ENCODE measurements at places on chromosomes 4 and X. TPM values are rescaled to one million over a fixed set of nuclear protein-coding genes. Genes with fewer than 3 reads are reported as not detected.

SPIN2A gene
- 2.4 TPM for total RNA-seq

RAB40A gene
- total RNA-seq, result 1.3 TPM

TRAM1L1 gene
- 1.3 TPM for total RNA-seq

UGT2B10 gene
- not detected for total RNA-seq

DNA sequence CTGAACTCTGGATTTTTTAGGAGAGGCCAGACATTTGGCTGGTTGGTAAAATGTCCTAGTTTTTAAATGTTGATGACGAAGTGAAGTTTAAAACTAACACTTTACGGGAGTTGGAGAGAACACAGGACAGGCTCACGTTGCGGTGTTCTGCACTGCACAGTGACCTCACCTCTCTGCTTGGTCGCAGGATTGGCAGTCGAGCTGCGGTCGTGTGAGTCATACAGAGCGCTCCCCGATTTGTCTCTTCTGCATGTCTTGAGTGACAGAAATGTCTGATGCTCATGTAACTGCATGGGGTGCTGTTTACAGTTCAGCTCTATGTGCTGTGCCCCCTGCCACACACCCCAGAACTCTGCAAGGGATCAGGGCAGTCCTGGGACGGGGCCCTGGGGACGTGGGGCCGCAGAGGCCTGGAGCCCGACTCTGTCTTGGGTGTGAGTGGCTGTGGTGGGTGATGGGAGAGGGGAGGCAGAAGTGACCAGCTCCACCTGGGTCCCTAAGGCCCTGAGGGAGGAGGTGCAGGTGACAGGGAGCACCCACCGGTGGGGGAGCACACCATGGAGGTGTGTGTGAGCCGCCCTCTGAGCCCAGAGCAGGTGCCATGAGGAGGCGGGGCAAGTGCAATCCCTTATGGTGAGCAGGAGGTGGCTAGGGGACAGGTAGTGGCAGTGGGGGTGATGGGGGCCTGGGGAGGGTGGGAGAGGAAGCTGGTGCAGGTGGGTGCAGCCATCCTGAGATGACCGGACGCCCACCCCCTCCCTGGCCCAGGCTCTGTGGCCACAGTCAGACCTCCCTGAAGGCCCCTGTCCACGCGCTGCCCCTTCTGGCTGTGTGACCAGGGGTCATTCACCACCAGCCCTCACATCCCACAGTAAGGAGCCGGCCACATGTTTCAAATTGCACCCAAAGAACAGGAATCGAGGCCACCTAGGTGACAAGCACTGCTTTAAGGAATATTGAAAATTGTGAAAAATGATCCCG is 77.9 kb upstream of the ADRA2C start:
- no peak overlapping the region for H3K4me3 ChIP-seq
- H3K27me3 ChIP-seq, result no peaks in the 10 kb centered on the region
- H3K4me1 ChIP-seq, result no peaks in the 10 kb centered on the region
- peak; percentile 31 for DNase-seq
- no peaks in the 10 kb centered on the region for H3K36me3 ChIP-seq

- H3K4me1 ChIP-seq, result no peaks in the 10 kb centered on the region
- no peak for DNase-seq
- no peaks in the 10 kb centered on the region for H3K27me3 ChIP-seq
- no peaks in the 10 kb centered on the region for H3K36me3 ChIP-seq
- no peak overlapping the region for H3K4me3 ChIP-seq
These were observed 118.2 kb downstream of the NAF1 start for GRCh38 chr4:163048447-163048846.

DNA sequence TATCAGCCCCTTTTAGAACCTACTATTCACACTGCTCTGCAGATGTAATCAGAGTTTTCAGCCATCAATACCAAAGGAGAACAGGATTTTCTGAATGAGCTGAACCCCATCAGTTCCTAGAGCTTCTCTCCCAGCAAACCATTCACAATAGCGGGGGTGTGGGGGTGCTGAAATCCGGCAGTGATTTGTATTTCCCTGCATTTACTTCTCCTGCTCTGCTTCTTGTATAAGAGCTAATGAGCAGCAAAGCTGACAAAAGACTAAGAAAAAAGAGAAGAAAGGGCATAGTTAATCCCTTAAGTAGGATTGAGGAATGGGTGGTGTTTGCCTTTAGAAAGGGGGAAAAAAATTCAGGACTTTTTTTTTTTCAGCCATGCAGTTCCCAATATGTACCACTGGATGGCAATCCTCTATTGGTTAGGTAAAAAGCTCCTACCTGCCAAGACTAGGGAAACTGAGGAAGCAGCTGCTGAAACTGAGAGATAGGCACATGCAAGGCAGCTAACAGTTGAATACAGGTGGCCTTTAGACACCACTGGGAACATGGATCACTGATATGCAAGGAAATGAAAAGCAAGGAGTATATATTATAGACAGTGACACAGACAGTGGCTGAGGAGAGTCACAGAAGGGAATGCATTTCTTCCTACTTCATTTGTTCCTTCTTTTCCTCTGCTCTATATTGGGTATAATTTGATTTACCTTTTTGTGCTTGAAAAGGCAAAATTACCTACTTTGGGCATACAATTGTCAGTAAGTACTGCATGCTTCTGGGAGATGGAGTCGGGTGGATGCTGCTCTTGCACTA is 217.9 kb downstream of the HS6ST2 start:
- no peaks in the 10 kb centered on the region for H3K4me1 ChIP-seq
- no peaks in the 10 kb centered on the region for H3K36me3 ChIP-seq
- H3K4me3 ChIP-seq, result no peak overlapping the region

DNA sequence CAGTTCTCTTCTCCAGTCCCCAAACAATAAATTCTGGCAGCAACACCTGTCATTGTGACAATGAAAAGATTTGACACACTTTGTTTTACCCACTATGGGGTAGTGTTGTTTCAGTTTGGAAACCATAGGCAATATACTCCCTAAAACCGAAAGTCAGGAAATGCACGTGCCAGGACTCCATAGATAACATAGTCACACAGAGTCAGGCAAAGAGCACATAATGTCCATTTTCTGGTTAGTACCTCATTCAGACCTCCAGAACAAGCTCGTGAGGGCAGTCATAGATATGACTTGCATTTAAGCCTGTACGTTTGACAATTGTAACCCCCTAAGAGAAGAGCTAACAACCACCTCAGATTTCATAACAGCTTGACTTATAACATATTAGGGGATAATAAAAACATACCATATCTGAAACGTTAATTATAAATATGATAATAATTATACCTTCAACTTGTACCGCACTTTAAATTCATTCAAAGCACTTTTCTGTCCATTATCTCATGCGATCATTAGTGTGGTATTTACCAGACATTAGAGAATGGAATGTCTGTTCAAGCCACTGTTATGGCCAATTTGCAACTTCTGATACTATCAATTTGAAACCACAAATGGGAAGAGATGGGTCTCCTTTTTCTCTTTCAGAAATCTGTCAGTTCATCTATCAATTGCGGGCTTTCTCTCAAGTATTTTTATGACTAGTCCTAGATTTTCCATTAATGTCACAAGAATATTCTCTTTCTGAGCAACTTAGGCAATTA is 147.4 kb downstream of the LDB2 start:
- DNase-seq, result no peak
- H3K36me3 ChIP-seq, result peaks cover 2% of the 10 kb centered on the region
- H3K4me3 ChIP-seq, result no peak overlapping the region

DNA sequence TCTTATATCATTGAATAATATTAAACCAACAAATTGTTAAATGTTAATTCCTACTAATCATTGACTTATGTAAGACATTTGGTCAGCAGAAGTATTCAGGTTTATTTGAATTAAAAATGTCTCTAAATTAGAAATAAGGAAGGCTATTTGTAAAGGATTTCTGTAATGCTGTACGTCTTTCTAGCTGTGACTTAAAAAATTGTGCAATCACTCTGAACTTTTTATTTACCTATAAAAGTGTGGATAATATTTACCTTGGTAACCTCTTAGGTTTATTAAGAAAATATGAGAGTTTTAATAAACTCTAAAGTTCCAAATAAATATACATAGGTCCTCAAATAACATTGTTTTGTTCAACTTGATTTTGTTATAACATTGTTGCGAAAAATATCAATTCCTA is 76.9 kb downstream of the SLC30A9 start:
- DNase-seq, result no peak
- H3K4me3 ChIP-seq, result no peak overlapping the region
- H3K27me3 ChIP-seq, result no peaks in the 10 kb centered on the region
- H3K36me3 ChIP-seq, result peaks cover 6% of the 10 kb centered on the region

GRCh38 chrX:134426281-134426680 is 33.7 kb upstream of the HPRT1 start:
- no peak overlapping the region for H3K27ac ChIP-seq
- H3K27me3 ChIP-seq, result no peaks in the 10 kb centered on the region
- no peak overlapping the region for H3K4me3 ChIP-seq
- H3K4me1 ChIP-seq, result no peaks in the 10 kb centered on the region
- no peaks in the 10 kb centered on the region for H3K36me3 ChIP-seq
- DNase-seq, result no peak

- H3K36me3 ChIP-seq, result no peaks in the 10 kb centered on the region
- peak; percentile 24 for DNase-seq
These were observed 6.9 kb downstream of the PDE6B start for GRCh38 chr4:632196-632790.

GRCh38 chr4:154928640-154929257 is 147.7 kb downstream of the RBM46 start:
- H3K27me3 ChIP-seq, result no peaks in the 10 kb centered on the region
- no peak overlapping the region for H3K27ac ChIP-seq
- H3K4me3 ChIP-seq, result no peak overlapping the region
- H3K36me3 ChIP-seq, result no peaks in the 10 kb centered on the region
- no peaks in the 10 kb centered on the region for H3K4me1 ChIP-seq
- no peak for DNase-seq

DNA sequence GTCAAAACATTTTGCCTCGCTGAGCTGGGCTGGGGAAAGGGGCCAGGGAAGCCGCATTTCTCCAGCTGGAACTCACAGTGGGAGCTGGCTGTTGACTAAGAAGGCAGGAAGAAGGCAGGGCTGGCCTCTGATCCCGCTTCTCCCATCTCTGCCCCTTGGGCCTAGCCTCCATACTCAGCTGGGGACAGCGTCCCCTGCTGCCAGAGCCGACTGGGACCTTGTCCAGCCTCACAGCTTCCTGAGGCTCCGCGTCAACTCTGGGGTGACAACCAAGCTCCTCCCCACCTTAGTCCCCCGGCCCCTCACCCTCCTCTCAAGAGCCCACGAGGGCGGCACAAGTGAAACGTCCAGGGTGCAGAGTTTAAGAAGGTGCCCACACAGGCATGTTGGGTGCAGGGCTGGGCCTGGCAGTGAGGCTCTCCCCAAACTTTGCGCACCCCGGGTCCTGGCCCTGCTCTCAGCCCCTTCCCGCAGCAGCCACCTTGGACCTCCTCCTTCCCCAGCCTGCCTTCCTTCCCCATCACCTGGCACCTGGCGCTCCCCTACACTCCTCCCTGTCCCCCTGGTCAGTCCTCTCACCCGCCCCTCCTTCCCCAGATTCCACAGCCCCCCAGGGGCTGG is 100.8 kb downstream of the PSAPL1 start:
- no peaks in the 10 kb centered on the region for H3K36me3 ChIP-seq
- H3K27ac ChIP-seq, result no peak overlapping the region
- no peaks in the 10 kb centered on the region for H3K4me1 ChIP-seq
- H3K4me3 ChIP-seq, result no peak overlapping the region
- no peak for DNase-seq

DNA sequence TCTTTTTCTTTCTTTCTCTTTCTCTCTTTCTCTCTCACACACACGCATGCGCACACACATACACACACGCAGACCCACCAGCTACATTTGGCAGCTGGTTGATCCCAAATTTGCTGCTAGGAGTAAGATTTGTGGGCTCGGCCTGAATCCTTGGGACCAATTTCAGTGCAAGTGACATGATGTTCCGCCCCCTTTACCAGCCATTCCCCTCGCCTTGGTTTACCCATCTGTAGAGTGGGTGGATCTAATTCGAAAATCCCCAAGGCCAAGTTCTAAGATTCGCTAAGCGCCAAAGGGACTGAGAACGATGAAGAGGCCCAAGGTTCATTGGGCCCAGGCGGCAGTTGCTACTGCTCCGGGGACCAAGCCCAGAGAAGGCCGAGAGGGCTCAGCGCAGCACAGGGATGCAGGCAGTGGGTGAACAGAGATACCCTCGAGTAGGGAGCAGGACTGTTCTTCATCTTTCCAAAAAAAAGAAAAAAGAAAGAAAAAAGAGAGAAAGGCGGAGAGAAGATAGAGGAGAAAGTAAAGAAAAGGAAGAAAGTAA is 5.8 kb downstream of the NKX3-2 start:
- no peaks in the 10 kb centered on the region for H3K4me1 ChIP-seq
- H3K27ac ChIP-seq, result no peak overlapping the region
- no peaks in the 10 kb centered on the region for H3K36me3 ChIP-seq
- H3K4me3 ChIP-seq, result no peak overlapping the region
- DNase-seq, result no peak

DNA sequence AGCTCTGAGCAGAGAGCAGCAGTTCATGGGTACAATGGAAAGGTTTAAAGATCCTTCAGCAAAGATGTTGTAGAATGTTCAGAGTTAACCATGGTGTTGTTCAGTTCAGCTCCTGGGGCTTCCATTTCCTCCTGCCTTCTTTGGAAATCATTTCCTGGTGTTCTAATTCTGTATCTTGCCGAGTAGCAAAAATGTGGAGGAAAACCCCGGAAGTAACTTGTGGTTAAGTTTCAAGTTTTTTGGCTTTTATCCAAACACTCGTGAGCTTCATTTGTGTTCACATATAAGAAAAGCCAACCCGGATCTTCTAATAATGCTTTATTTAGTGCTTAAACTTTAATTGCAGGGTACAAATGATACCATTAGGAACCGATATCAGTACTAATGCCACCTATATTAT is 33.6 kb upstream of the ARX start:
- H3K27me3 ChIP-seq, result no peaks in the 10 kb centered on the region
- no peaks in the 10 kb centered on the region for H3K4me1 ChIP-seq
- no peaks in the 10 kb centered on the region for H3K36me3 ChIP-seq

DNA sequence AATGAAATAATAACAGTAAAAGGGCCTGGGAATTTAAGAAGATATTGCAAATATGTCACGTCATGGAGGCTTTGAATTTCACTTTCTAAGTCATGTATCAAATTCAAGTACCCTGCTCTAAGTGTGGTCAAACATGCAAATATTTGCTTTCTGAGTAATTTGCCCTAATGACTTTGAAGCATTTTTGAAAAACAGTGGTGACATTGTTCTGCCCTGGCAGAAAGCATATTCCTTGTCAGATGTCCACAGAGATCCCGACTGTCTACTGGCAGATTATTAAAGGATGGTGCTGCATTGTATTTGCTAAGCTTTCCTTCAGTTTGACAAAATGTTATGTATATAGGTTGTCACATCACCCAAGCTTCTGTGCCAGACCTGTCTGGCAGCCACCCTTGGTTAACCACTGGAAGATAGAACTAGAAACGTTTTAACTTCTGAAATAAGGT is 92.5 kb downstream of the ANK2 start:
- no peak for DNase-seq
- no peaks in the 10 kb centered on the region for H3K4me1 ChIP-seq
- no peaks in the 10 kb centered on the region for H3K27me3 ChIP-seq
- no peak overlapping the region for H3K27ac ChIP-seq

DNA sequence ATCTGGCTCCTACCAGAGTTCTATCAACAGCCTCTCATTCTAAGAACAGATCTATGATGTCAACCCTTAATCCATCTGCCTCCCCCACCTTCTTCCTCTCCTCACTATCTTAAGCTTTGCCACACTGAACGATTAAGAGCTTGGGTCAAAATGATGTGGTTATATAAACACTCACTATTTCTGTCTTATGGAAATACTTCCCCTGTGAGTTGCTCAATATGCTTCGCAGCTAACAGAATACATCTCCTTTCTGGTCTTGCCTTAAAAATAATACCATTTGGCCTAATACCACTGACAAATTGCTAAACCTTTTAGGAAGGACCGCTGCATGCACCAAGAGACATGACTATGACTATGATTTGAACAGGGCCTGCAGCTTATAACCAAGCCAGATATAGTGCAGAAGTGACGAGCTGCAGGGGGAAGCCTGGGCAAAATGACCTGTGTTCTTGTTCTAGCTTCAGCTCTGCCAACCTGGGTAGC is 130.9 kb downstream of the RNF150 start:
- H3K36me3 ChIP-seq, result no peaks in the 10 kb centered on the region
- H3K4me1 ChIP-seq, result no peaks in the 10 kb centered on the region
- H3K4me3 ChIP-seq, result no peak overlapping the region
- no peak for DNase-seq

Data from aorta (tissue), 5 donors.